WTC11 (cell line): ENCODE measurements at places on chromosomes 13 and 19. TPM values are rescaled to one million over a fixed set of nuclear protein-coding genes. Genes with fewer than 3 reads are reported as not detected.

GRCh38 chr13:102300379-102300778 is 101.5 kb downstream of the FGF14 start:
- H3K4me3 ChIP-seq: no peak overlapping the region
- H3K27ac ChIP-seq: no peak overlapping the region
- H3K4me1 ChIP-seq: no peaks in the 10 kb centered on the region

DNA sequence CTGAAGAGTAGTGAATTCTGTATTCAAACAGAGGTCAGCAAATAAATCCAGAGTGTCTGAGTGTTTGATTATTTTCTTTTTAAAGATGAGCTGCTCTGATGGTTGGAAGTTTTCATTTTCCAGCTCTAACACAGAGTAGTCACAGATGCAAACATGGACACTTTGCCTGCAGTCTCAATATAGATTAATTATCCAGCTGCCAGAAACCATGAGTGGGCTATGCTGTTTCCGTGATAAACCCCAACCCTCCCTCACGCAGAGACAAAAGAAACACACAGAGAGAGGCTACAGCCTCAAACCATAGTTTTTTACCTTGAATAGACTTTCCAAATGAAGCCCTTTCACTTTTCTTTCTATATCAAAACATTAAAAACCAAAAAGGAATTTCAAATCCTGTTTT is 884.7 kb downstream of the DIAPH3 start:
- no peak for DNase-seq
- H3K4me1 ChIP-seq: peaks cover 3% of the 10 kb centered on the region
- no peak overlapping the region for H3K4me3 ChIP-seq
- H3K27ac ChIP-seq: no peak overlapping the region

GRCh38 chr19:45645068-45645630 is 6.0 kb upstream of the EML2 start:
- peak overlapping the region; percentile 86 for H3K4me3 ChIP-seq
- H3K36me3 ChIP-seq: no peaks in the 10 kb centered on the region
- H3K4me1 ChIP-seq: peaks cover 33% of the 10 kb centered on the region
- H3K27ac ChIP-seq: no peak overlapping the region
- peaks cover 24% of the 10 kb centered on the region for H3K27me3 ChIP-seq

DNA sequence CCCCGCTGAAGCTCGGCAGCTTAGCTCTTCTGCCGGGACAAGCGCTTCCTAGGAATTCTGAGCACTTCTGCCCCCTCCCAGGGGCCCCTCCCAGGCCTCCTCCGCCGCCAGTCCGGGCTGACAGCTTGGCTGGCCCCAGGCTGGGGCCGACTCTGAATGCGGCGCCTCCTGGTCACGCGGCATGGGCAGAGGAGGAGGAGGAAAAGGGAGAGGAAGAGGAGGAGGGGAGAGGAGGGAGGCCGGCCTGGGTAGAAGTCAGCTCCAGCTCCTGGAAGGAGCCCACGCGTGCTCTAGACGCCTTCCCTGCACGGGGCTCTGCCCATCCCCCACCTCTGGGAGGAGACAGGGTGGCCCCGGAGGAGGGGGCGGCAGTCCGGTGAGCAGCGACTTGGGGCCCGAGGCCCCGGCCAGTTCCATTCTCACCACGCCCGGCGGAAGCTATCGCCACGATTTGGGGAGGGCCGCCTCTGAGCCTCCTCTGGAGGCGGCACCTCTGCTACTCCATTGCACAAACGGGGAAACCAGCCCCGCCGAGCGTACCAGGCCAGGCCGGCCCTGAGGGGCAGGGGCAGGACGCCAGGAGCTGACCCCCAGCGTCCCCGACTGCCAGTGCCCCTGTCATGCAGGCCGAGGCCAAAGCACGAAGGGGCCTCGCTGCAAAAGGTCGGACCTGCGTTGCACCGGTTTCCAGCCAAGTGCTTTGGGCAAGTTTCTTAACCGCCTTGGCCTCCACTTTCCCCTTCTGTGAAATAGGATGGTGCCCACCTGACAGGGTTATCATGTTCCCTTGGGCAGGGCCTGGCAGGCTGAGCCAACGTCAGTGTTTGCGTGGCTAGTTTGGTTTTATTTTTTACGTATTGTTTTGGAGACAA is 31.6 kb downstream of the CCNE1 start:
- peak; percentile 34 for DNase-seq
- H3K27me3 ChIP-seq: peaks cover 16% of the 10 kb centered on the region
- no peaks in the 10 kb centered on the region for H3K36me3 ChIP-seq
- no peak overlapping the region for H3K27ac ChIP-seq

GRCh38 chr13:26719356-26719945 is 41.1 kb downstream of the GPR12 start:
- no peak overlapping the region for H3K27ac ChIP-seq
- DNase-seq: no peak
- H3K4me1 ChIP-seq: no peaks in the 10 kb centered on the region
- H3K27me3 ChIP-seq: no peaks in the 10 kb centered on the region

- H3K4me3 ChIP-seq: no peak overlapping the region
- H3K27me3 ChIP-seq: no peaks in the 10 kb centered on the region
- H3K36me3 ChIP-seq: no peaks in the 10 kb centered on the region
Measured at GRCh38 chr13:99265821-99266426, 7.7 kb upstream of the GPR18 start.

DNA sequence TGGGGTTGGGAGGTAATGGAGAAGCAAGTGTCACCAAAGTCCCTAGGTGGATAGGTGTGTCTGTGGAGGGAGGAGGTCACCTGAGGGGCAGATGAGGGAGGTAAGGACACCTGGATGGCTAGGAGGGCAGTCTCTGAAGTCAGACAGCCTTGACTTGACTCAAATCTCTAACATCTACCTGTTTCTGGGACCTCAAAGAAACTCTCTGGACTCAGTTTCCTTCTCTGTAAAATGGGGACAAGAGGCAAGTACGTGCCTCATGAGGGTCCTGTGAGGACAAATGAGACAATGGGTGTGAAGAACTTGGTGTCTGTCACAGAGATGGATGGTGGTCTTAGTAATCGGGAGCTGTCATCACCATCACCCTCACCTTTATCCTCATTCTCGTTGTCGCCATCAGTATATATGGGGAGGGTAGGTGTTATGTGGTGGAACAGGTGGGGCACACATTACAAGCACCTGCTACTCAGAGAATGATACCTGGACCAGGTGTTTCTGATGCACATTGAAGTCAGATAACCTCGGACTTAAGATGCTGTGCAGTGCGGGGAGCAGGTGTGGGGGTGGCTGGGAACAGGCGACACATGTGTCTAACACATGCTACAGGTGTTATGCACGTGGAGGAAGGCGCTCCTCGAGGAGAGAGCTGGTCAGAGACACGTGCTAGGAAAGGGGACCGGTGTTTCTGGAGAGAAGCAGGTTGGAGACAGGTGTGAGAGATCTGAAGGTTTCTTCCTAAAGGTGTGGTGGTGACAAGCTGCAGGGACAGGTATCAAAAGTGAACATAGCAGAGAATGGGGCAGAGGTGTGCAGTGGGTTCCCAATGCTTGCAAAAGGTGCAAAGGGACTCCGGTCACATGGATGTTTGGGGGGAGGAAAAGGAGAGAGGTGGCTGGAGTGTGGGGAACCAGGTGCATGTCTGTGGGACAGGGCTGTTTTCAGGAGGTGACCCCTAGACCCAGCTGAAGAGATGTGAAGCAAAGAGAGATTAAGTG is 3.8 kb downstream of the ERFL start:
- H3K4me1 ChIP-seq: peaks cover 17% of the 10 kb centered on the region
- no peaks in the 10 kb centered on the region for H3K36me3 ChIP-seq
- H3K27ac ChIP-seq: no peak overlapping the region
- no peak overlapping the region for H3K4me3 ChIP-seq
- peaks cover 9% of the 10 kb centered on the region for H3K27me3 ChIP-seq
- DNase-seq: no peak

- no peaks in the 10 kb centered on the region for H3K36me3 ChIP-seq
- no peak overlapping the region for H3K4me3 ChIP-seq
- H3K27ac ChIP-seq: no peak overlapping the region
- peaks cover 4% of the 10 kb centered on the region; the same call in 1 of the 2 replicates for H3K4me1 ChIP-seq
Measured at GRCh38 chr19:1955171-1956121, 14.5 kb downstream of the CSNK1G2 start.

GRCh38 chr19:5507065-5507909 is 52.1 kb downstream of the ZNRF4 start:
- no peak overlapping the region for H3K27ac ChIP-seq
- H3K4me1 ChIP-seq: no peaks in the 10 kb centered on the region
- H3K27me3 ChIP-seq: peaks cover 42% of the 10 kb centered on the region
- H3K4me3 ChIP-seq: no peak overlapping the region
- peaks cover 9% of the 10 kb centered on the region for H3K36me3 ChIP-seq
- DNase-seq: no peak

GRCh38 chr13:23678795-23679194 is 108.6 kb downstream of the TNFRSF19 start:
- H3K27me3 ChIP-seq: no peaks in the 10 kb centered on the region; the same call in 1 of the 2 replicates
- no peak overlapping the region for H3K4me3 ChIP-seq
- peaks cover 15% of the 10 kb centered on the region for H3K4me1 ChIP-seq
- peaks cover 30% of the 10 kb centered on the region for H3K36me3 ChIP-seq
- no peak for DNase-seq
- H3K27ac ChIP-seq: no peak overlapping the region

DNA sequence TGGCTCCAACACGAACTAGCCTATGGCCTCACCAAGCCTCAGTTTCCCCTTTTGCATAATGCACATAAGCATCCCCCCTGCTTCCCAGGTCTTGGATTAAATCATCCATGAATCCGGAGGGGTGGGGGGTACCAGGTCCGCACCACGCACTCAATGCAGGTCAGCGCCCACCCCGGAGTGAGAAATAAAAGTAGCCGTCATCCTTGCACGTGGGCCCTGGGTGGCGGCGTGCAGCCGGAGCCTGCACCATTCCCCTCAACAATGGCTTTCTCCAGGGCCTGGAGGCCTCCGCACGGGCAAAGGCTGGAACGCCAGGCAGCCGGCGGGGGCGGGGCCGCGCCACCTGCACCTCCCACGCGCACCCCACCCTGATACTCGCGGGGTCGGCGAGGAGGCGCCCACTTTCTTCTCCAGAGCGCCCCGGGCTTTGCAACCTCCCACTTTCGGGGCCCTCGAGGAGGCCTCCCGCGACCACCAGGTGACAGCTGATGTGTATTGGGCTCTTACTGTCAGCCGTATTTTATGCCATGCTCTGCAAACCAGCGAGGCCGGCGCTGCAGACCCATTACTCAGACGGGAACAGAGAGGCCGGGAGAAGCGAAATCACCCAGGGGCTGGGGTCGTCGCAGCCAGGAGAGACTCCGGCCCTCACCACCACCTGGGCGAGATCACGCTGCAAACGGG is 767 bp upstream of the GADD45B start:
- peak; percentile 55 for DNase-seq
- no peaks in the 10 kb centered on the region for H3K36me3 ChIP-seq
- H3K27ac ChIP-seq: no peak overlapping the region
- H3K4me1 ChIP-seq: peaks cover 24% of the 10 kb centered on the region
- peak overlapping the region; percentile 93 for H3K4me3 ChIP-seq

DNA sequence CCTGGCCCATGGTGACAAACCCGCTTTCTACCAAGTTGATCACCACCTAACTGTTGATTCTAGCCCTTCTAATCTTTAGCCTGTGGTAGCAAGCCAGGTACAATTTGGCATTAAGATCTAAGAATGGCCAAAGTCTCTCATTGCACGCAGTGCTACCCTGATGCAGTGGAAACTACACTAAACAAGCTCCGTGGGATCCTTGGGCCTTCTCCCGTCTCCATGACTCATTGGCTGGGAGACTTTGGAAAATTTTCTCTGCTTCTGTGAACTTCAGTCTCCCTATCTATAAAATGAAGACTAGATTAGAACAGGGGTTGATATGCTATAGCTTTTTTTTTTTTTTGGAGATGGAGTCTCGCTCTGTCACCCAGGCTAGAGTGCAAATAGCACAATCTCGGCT is 223.0 kb downstream of the TSHZ3 start:
- DNase-seq: no peak
- no peaks in the 10 kb centered on the region for H3K36me3 ChIP-seq
- H3K27ac ChIP-seq: no peak overlapping the region
- H3K4me3 ChIP-seq: no peak overlapping the region
- H3K27me3 ChIP-seq: no peaks in the 10 kb centered on the region

DNA sequence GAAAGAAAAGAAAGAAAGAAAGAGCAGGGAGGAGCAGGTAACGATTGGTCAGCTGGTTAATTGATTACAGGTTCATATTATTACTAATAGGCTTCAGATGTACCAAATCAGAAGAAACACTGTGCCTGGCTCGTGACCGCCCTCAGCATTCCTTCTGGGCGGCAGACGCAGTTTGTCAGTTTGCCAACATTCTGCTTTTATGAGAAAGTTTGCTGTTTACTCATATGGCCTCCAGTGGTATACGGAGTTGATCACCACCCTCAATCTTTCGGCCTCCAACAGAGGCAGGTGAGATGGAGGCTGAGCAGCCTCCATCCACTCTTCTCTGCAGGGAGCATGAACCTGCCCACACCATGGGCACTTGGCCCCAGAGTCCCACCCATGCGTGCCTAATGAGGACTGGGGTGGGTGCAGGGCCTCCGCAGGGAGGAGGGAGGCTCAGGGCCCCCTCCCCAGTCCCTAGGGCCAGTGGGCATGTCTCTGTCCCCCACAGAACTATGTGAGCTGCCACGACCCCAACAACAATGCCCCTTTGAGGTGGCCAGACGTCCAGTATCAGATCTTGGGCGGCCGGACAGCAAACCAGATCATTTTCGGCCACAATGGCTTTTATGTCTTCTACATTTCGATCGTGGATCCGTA is 8.8 kb downstream of the PRR22 start:
- no peaks in the 10 kb centered on the region for H3K36me3 ChIP-seq
- H3K27ac ChIP-seq: no peak overlapping the region
- no peak overlapping the region for H3K4me3 ChIP-seq
- H3K27me3 ChIP-seq: peaks cover 10% of the 10 kb centered on the region
- H3K4me1 ChIP-seq: no peaks in the 10 kb centered on the region

DNA sequence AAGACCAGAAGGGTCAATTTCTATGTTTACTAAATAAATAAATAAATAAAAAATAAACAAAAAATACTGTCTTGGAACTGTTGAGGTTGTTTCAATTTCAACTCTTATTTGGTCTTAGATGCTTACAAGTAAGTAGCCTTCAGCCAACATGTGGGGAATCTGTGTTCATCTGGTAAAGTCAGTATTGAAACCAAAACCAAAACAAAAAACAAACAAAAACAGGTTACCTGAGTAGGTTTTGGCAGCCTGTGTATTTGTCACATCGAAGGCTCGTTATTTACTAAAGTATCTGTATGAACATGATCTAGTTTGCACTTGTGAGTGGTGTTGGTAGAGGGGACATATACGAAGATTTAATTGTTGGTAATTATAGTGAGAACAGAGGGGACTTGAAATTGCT is 471.5 kb downstream of the SLITRK5 start:
- H3K27me3 ChIP-seq: no peaks in the 10 kb centered on the region; the same call in 1 of the 2 replicates
- DNase-seq: no peak
- H3K4me3 ChIP-seq: no peak overlapping the region

DNA sequence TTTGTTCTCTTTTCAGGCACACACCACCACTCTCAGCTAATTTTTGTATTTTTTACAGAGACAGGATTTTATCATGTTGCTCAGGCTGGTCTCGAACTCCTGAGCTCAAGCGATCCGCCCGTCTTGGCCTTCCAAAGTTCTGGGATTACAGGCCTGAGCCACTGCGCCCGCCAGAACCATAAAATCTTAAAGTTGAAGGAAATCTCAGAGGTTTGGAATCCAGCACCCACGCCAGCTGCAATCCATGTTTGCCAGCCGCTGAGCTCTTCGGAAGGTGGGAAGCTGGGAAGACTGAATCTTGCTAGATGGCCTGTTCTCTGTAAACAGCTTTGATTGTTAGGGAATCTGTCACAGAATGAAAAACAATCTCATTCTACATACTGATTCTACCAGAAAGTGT is 38.5 kb downstream of the SPATA13 start:
- no peaks in the 10 kb centered on the region; the same call in 1 of the 2 replicates for H3K36me3 ChIP-seq
- no peak overlapping the region for H3K4me3 ChIP-seq
- H3K4me1 ChIP-seq: peaks cover 23% of the 10 kb centered on the region
- no peak overlapping the region for H3K27ac ChIP-seq

Gene PRR20B
- not detected in 3 replicates for total RNA-seq

Gene ZNF549
- total RNA-seq: 8.8 to 9.7 TPM (median 9.2 TPM) in 3 replicates

Gene WDR88
- total RNA-seq: 0.28 TPM in 1 of 3 replicates, not detected in the others

Gene TEAD2
- 104 to 106 TPM (median 104 TPM) in 3 replicates for total RNA-seq
